Stimulated activated CD4-positive, alpha-beta T cell treated with anti-CD3 and anti-CD28 coated beads, Interleukin-1b, Interleukin-23, amount 100 ng/mL, for 1 hour (primary cell): ENCODE measurements at places on chromosomes 16 and 17.

GRCh38 chr17:50559674-50560184, 786 bp upstream of the CACNA1G start:
- no peak for DNase-seq

- no peak for DNase-seq
Measured at GRCh38 chr16:89087922-89088497, 5.6 kb upstream of the ACSF3 start.

- no peak for DNase-seq
Measured at GRCh38 chr16:85948138-85948509, 49.2 kb downstream of the IRF8 start.

DNA sequence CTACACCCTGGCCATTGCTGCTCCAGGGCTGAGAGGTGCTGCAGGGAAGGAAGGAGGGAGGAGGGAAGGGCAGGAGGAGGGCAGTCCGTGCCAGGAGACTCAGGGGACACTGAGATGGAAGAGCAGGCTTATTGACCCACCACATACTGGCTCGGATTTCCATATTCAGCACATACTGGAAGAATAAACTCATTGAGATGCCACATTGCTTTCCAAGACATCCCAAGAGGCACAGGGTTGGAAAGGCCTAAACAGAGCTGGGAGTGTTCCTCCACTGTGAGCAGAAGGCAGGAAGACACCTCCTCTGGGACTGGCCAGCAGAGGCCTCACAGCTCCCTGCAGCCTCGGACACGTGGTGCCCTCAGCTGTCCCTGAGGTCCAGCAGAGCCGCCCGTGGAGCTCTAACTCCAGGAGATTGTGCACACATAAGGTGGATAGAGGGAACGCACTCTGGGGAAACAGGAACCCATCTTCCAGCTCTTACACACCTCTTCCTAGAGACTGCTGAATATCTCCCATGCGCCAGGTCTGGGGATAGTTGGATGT, 17.4 kb downstream of the CCDC182 start:
- DNase-seq, result no peak

DNA sequence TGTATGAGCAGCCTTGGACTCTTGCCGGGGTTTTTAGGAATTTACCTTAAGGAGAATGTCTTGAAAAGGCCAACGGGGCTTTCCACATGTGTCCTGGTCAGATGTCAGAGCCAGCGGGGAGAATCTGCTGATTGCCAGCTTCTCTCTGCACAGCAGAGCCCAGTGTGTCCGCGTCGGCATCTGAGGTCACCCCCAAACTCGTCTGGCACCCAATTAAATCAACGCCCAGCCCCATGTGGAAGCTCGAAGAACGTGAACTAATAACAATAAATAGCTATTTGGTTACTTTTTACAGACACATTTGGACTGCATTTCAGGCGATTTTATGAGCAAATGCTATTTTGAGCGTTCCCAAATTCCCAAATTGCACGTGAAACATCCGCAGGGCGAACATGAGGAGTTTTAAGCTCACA, 303.5 kb downstream of the FOXL1 start:
- DNase-seq, result no peak

DNA sequence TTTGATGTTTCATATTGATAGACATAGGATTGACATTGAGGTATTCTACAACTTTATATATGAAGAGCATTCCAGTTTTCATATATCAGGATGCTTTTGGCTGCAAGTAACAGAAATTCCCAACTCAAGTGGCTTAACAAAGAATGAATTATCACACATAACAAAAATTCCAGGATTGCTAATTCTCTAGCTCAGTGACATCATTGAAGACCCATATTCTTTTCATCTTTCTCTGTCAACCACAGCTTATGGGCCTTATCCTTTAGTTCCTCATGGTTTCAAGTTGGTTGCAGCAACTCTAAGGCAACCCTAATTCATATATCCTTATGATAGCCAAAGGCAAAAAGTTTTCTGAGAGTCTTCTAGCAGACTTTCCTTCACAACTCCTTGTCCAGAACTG, 91.5 kb upstream of the HAS3 start:
- no peak for DNase-seq

DNA sequence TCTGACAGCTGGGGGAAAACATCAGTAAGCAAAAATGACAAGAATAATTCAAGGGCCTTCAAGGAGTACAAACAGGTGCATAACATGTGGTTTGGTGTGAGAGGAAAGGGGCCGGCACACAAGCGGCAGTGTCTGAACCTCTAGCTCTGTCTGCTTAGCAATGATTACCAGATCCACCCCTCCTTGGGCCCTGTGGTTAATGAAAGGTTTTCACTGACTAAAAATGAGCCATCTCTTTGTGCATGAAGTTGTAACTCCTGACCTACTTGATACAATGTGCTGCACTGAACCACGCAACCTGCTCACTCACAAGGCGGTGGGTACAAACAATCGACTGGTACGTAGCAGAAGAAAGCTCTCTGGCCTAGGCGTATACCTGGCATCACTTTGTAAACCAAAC, 15.1 kb downstream of the FAM117A start:
- peak; percentile 26 for DNase-seq

DNA sequence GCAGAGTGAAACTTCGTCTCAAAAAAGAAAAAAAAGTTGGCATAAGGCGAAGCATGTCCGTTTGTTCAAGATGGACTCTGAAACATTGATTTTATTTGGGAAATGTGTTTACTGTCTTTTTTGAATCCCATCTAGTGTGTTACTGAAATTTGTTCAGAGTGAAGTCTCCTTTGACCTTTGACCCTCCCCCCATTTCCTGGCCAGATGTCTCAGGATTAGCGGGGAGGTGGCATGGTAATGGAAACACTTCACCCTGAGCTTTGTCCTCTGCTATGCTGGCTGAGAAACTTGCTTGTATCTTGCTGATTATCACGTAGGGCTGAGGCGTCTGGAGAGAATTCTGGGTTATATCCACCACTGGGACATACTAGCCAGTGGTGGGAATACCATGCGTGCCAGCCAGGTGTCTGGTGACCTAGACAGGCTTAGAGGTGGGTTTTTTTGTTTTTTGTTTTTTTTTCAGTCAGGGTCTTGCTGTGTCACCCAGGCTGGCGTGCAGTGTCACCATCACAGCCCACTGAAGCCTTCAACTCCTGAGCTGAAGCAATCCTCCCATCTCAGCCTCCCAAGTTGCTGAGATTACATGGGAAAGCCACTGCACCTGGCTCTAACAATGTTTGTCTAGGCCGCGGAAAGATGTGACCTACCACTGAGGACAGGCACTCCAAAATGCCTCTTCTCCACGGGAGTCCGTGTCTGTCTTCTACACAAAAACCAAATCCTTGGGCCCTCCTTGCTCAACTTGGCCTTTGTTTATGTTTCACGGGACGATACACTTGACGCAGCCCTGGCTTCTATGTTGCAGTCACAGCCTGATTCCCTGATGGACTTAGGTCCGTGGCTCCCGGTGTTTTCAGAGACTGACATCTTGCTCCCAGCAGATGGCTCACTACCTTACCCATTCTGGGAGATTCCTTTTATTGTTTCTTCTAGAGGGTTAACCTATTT, 6.6 kb upstream of the GALK1 start:
- DNase-seq, result no peak

DNA sequence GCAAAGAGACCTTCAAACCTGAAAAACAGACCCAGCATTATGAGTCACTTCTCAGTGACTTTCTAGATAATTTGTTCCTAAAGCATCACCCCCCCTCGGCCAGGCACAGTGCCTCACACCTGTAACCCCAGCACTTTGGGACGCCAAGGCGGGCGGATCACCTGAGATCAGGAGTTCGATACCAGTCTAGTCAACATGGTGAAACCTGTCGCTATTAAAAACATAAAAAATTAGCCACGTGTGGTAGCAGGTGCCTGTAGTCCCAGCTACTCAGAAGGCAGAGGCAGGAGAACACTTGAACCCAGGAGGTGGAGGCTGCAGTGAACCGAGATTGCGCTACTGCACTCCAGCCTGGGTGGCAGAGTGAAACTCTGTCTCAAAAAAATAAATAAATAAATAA, 24.3 kb upstream of the RNPS1 start:
- DNase-seq, result no peak

DNA sequence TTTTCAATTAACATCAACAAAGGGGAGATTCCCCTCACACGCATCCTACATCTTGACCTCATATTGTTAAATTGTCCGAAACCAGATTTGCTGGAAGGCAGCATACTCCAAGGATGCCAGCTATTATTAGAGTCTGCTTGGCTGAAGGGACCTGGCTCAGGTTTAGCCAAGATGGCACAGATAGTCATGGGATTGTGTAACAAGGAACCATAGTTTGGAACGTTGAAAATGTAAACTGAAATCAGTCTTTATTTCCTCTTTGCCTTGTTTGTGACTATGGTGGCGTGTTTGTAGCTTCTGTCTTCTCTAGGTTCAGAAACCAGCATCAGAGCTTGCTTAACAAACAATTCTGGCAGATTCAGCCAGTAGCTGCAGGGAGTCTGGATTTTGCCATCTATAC, 5.9 kb downstream of the ARSG start:
- DNase-seq, result no peak

DNA sequence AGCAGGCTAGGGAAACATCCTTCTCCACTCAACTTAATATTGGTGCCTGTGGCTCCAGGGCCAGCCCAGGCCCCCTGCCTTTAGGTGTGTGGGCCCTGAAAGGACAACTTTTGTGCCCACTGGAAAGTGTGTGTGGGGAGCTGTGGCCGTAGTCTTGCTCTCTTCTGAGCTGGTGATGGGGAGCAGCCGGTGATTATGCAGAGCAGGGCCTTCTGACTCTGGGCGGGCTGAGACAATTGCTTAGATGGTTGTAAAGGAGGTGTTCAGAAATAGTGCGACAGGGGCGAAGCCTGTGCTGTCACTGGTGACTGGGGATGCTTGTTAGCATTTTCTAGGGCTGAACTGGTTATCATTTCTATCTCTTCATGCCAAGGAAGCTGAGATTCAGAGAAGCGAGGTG, 62.6 kb downstream of the MSI2 start:
- no peak for DNase-seq

DNA sequence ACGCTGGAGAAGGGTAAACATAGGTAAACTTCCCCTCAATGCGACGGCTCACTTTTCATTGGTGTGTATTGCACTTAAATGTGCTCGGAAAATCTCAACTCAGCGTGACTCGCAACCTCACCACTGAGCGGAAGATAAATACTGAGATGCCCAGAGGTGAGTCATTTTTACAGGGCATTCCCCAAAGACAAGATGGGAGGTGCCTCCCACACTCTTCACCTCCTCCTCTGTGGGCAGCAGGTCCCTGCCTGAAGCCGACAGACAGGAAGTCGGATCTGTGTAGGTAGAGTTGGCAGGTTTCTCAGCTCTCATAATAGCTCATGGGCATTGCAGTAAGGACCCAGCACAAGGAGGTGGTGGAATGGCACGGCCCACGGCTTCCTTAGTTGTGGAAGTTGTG, 274.6 kb upstream of the HSBP1 start:
- DNase-seq, result no peak

DNA sequence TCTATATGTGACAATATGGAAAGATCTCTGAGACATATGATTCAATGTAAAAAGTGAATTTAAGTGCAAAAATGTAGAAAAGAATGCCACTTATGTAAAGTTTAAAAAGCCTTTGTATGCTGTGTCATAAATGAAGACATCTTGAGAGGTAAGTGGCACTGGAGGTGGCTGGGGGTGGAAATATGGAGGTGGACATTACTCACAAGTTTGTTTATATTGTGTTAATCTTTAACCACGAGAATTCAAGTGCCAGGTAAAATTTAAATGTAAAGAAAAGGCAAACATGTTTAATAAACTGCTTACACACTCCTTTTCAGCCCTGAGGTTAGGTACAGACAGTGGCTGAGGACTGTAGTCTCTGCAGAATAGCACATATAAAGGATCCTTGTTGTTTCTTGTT, 235.1 kb downstream of the ABCC12 start:
- DNase-seq, result no peak

GRCh38 chr17:75125984-75126383, 5.6 kb downstream of the NT5C start:
- no peak for DNase-seq

DNA sequence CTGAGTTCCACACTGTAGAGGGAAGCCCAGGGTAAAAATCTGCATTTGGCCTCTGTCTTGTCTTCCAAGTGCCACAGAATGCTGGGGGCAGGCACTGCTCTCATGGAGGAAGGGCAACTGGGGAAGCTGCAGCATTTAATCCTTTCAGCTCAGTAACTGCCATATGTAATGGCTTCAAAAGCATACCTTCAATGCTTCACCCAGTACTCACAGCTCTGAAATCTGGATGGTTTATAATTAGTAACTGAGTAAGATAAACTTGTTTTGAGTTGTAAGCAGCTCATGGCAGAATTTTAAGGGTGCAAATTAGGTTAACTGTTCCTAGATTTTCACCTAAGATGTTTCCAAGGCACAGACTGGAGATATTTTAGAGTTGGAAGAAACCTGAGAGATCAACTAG, 24.5 kb downstream of the PMP22 start:
- DNase-seq, result no peak

- DNase-seq, result no peak
Measured at GRCh38 chr17:49637739-49638138, 40.2 kb downstream of the SPOP start.

GRCh38 chr17:1095090-1095852, 84.5 kb downstream of the ABR start:
- no peak for DNase-seq

DNA sequence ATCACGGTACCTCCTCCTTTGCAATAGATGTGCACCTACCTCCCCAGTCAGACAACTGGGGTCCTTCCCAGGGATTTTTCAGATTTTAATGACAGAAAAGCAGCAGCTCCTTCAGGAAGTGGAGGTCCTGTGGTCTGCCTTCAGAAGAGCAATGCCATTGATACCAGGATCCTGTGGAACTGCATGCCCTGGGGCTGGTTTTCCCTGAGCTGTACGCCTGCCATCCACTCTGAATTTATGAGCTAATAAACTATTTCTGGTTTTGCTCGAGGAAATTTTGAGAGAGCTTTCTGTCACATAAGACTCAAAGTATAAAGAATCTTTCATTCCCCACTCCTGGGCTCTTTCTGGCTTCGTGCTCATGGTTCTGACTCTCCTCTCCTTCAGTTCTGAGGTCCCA, 10.0 kb upstream of the CCL23 start:
- no peak for DNase-seq

DNA sequence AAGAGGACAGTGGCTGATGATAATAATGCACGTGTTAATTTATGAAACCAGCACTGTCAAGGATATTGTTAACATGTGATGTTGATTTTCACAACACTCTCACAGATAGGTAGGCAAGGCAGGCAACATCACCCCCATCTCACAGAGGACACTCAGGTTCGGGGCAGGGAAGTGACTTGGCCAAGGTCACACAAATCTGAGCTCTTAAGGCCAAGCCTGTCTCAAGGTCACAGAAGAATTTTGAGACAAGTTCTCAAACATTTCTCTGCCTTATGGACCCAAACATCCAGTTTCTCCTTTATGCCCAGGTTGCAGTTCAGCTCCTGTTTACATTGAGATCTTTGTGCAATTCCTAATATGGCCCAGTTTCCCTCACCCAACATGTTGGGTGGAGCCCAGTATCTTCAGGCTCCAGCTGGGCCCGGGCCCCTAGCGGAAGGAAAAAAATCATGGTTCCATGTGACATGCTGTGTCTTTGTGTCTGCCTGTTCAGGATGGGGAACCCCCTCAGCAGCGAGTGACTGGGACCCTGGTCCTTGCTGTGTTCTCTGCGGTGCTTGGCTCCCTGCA, 1.3 kb downstream of the SLC2A4 start:
- DNase-seq, result no peak

- DNase-seq, result no peak
Measured at GRCh38 chr17:53628011-53628410, 194.7 kb upstream of the KIF2B start.
